ENCODE measurements at places on chromosomes 4 and X.

- DNase-seq, result no peak
These were observed 18.9 kb downstream of the ZBTB33 start for GRCh38 chrX:120269373-120270035.

DNA sequence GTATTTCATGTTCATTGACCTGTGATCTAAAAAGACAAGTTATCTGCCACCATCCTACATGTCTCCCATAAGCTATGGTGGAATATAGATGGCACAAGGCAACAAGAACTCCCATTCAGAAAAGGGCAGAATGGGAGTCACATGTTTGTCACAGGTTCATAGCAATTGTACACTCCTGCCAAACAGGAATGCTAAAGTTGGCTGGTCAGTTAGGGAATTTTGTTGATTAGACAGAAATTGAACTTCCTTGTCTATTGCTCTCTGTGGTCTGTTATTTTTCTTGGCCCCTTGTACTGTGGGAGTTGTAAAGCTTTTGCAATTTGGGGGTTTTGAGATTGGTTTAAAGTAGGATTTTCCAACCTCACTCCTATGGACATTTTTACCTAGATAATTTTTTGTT lies 101.7 kb upstream of the SOD3 start:
- no peak for DNase-seq

GRCh38 chr4:64330143-64330542 lies 79.1 kb downstream of the TECRL start:
- DNase-seq, result no peak

- DNase-seq, result peak; percentile 32
These were observed 1028.4 kb upstream of the INTU start for GRCh38 chr4:126604268-126604867.

- peak; percentile 47 for DNase-seq
These were observed 67.3 kb downstream of the AFAP1 start for GRCh38 chr4:7872264-7872771.

Data from NCI-H1092 treated with DMSO at 0.1 percent for 48 hours (cell line).